Cardiac ventricle fibroblast (primary cell): ENCODE measurements at places on chromosomes 4 and X. TPM values are rescaled to one million over a fixed set of nuclear protein-coding genes. Genes with fewer than 3 reads are reported as not detected.

The SNCA gene
- 0.87 TPM in 1 of 2 replicates, not detected in the other for total RNA-seq

The F8A1 gene
- total RNA-seq, result 18.8 and 25.0 TPM in 2 replicates

The MTM1 gene
- 2.9 and 4.0 TPM in 2 replicates for total RNA-seq

The RAI2 gene
- total RNA-seq, result 0.20 and 0.25 TPM in 2 replicates

The MMRN1 gene
- 0.83 and 1.2 TPM in 2 replicates for total RNA-seq

The NXF2 gene
- total RNA-seq, result not detected in 2 replicates

The IL3RA gene
- 2.8 TPM in 1 of 2 replicates, not detected in the other for total RNA-seq

The CXCR3 gene
- not detected in 2 replicates for total RNA-seq

The HSFX3 gene
- not detected in 2 replicates for total RNA-seq

The FRG2 gene
- total RNA-seq, result not detected in 2 replicates

The ASB5 gene
- not detected in 2 replicates for total RNA-seq
